Activated T-helper 1 cell treated with anti-CD3 and anti-CD28 coated beads, Interleukin-12 subunit alpha, Interleukin-12 subunit beta, Interleukin-2, Interleukin-4 antibody, amounts not matched to agents 30 ng/mL and 10 ng/mL and 1 ng/mL, durations not matched to agents 14 hours and 24 hours and 36 hours (primary cell): ENCODE measurements at places on chromosomes 6 and 20. TPM values are rescaled to one million over a fixed set of nuclear protein-coding genes. Genes with fewer than 3 reads are reported as not detected.
A peak's percentile ranks its signal among the peaks of the same experiment; 100 is the strongest.

Gene MAS1L
- total RNA-seq, result not detected in 2 replicates

Gene LY6G6D
- not detected in 2 replicates for total RNA-seq

Gene LY86
- total RNA-seq, result 1.1 and 1.2 TPM in 2 replicates

Gene KCNS1
- total RNA-seq, result 0.49 and 0.51 TPM in 2 replicates

Gene NFS1
- total RNA-seq, result 35.7 and 36.2 TPM in 2 replicates

Gene KHDC1L
- not detected in 2 replicates for total RNA-seq

Gene ZBP1
- total RNA-seq, result 0.15 and 0.41 TPM in 2 replicates

DNA sequence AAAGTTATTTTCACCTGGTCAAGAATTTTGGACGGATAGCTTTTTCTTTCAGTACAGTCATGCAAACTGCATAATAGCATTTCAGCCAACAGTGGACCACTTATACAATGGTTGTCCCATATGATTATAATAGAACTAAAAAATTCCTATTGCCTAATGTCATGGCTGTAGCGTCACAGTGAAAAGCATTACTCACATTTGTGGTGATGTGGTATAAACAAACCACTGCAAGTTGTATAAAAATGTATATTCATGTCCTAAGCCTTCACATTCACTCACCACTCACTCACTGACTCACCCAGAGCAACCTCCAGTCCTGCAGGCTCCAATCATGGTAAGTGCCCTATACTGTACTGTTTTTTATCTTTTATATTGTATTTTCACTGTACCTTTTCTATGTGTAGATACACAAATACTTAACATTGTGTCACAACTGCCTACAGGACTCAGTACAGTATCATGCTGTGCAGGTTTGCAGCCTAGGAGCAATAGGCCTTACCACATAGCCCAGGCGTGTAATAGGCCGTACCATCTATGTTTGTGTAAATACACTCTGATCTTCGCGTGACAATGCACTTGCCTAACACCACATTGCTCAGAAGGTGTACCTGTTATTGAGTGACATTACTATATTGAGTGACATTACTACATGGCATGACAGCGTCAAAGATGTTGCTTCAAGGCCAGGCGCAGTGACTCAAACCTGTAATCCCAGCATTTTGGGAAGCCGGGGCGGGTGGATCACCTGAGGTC, 17.9 kb downstream of the ABHD12 start:
- H3K27ac ChIP-seq, result no peak overlapping the region
- H3K4me1 ChIP-seq, result peaks cover 24% of the 10 kb centered on the region
- no peak for DNase-seq
- H3K36me3 ChIP-seq, result peaks cover 8% of the 10 kb centered on the region
- no peaks in the 10 kb centered on the region for H3K27me3 ChIP-seq
- H3K4me3 ChIP-seq, result no peak overlapping the region

DNA sequence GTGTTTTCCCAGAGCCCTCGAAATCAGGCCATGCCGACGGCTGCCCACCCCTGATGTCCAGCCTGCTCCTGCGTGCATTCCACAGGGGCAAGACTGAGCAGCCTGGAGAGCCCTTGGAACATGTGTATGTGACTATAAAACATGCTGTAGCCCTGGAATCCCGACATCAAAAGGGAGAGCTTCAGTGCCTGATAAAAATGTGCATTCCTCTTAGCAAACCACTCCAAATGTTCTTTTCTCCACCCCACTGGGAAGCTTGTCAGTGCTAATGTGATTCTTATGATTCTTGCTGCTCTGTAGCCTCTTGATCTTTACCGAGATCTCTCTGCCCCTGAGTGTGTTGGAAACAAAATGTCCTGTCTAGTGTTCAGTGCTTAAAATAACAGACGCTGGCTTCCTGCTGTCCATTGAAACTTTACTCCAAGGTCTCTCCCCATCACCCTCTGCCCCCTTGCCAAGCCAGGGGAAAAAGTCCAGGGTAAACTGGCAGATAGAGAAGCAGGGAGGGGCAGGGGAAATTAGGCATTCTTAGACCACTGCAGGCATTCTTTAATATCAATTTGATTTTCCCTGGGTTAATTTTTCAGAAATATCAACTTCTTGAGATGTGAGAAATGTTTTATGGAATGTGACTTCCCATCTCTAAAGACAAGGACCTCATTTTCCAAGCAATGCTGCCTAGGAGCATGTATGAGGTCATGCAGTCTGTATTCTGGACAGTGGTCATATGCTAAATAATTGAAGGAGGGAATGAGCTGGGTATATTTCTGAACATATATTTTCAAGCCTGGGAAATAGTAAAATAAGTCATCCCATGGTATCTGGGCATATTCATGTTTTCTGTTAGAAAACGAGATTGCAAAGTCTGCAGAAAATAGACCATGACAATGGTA, 73.8 kb upstream of the ISM1 start:
- H3K4me3 ChIP-seq, result no peak overlapping the region
- H3K4me1 ChIP-seq, result no peaks in the 10 kb centered on the region
- DNase-seq, result no peak
- H3K27ac ChIP-seq, result no peak overlapping the region
- no peaks in the 10 kb centered on the region for H3K27me3 ChIP-seq

GRCh38 chr6:95572098-95572497, 5.2 kb upstream of the MANEA start:
- H3K36me3 ChIP-seq, result peaks cover 5% of the 10 kb centered on the region
- H3K4me1 ChIP-seq, result peaks cover 38% of the 10 kb centered on the region
- DNase-seq, result no peak

DNA sequence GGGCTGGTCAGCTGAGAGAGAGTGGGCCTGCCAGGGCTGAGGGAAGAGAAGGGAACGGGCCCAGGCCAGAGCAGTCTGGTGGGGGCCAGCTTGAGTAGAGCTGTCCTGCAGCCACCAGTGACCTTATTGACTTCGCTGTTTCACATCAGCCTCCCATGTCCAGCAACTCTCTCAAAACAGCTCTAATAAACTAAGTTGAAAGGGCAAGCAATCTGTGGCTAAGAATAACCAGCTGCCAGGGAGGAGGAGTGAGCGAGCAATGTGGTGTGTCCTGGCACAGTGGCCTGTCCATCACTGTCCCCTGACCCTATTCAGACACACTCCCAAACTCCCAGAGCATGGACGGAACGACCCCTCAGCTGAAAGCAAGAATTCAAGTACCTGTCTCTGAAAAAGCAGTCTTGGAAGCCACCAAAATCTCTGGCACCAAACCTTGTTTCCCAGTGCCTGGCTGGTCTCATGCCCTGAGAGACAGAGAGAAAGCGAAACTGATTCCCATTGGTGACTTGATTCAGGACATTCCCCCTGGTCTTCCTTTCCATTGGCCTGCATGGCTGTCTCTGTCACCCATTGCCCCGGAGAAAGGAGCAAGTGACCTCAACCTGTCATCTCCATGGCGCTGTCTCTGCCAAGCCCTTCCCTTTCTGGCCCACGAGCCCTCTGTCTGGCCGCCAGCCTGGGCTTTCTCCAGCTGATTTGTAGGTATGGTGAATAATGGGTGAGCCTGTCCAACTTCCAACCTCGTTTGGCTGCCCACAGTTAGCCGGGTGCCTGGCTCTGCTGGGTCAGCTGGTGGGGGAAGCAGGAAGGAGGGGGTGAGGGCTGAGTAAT, at the start of gene DDO:
Gene DDO (minus strand): TSS at position 490 of the 831 bp plus-strand sequence. CDS start 2,113 bp downstream, outside the sequence.
- peak within 1 kb of the TSS; percentile 27 for H3K4me3 ChIP-seq
- peaks cover 4% of the 10 kb centered on the region for H3K27me3 ChIP-seq
- no peaks in the 10 kb centered on the region for H3K36me3 ChIP-seq

DNA sequence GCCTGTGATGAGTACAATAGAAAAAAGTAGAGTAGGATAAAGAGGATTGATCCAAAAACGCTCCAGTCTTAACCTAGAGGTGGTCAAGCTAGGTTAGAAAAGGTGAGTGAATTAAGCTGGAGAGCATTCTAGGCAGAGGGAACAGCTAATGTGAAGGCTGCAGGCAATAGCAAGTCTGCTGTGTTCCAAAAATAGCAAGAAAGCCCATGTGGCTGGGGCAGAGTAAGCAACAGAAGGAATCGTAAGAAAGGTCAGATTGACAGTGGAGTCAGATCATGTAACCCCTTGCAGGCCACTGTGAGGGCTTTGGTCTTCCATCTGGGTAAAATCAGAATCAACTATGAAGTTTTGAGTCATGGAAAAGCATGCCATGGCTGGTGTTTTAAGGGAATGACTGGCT, 155.0 kb downstream of the OPN5 start:
- H3K27ac ChIP-seq, result no peak overlapping the region
- H3K27me3 ChIP-seq, result no peaks in the 10 kb centered on the region
- no peak overlapping the region for H3K4me3 ChIP-seq
- DNase-seq, result no peak
- H3K36me3 ChIP-seq, result no peaks in the 10 kb centered on the region

- no peak overlapping the region for H3K27ac ChIP-seq
- DNase-seq, result no peak
- no peaks in the 10 kb centered on the region for H3K27me3 ChIP-seq
- no peaks in the 10 kb centered on the region for H3K4me1 ChIP-seq
- no peaks in the 10 kb centered on the region for H3K36me3 ChIP-seq
Observed at GRCh38 chr20:23320317-23320716, 30.3 kb upstream of the NXT1 start.

- no peak for DNase-seq
- peaks cover 9% of the 10 kb centered on the region for H3K27me3 ChIP-seq
- H3K4me3 ChIP-seq, result no peak overlapping the region
- H3K27ac ChIP-seq, result no peak overlapping the region
- H3K4me1 ChIP-seq, result peaks cover 11% of the 10 kb centered on the region
- no peaks in the 10 kb centered on the region for H3K36me3 ChIP-seq
Observed at GRCh38 chr6:12224251-12224650, 65.9 kb upstream of the EDN1 start.

DNA sequence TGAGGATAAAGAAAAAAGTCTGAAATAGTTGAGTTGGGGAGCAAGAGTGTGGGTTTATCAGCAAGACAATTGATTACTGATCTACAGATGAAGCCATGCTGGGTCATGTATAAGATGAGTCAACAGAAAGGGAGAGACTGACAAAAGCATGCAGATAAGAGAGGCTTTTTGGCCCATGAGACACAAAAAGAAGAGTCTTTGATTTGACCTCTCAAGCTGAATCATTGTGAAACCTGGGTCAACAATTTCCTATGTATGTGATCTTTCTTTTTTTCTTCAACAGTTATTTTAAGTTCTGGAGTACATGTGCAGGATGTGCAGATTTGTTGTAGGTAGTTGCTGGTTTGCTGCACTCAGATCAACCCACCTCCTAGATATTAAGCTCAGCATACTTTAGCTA, 15.9 kb downstream of the RIMS1 start:
- no peaks in the 10 kb centered on the region for H3K36me3 ChIP-seq
- H3K27me3 ChIP-seq, result peaks cover 2% of the 10 kb centered on the region
- no peak for DNase-seq
- H3K27ac ChIP-seq, result no peak overlapping the region
- no peak overlapping the region for H3K4me3 ChIP-seq

- peaks cover 24% of the 10 kb centered on the region for H3K4me1 ChIP-seq
- H3K27me3 ChIP-seq, result no peaks in the 10 kb centered on the region
- H3K36me3 ChIP-seq, result peaks cover 30% of the 10 kb centered on the region
- no peak overlapping the region for H3K4me3 ChIP-seq
Observed at GRCh38 chr6:42784717-42785498, 3.1 kb downstream of the BICRAL start.

DNA sequence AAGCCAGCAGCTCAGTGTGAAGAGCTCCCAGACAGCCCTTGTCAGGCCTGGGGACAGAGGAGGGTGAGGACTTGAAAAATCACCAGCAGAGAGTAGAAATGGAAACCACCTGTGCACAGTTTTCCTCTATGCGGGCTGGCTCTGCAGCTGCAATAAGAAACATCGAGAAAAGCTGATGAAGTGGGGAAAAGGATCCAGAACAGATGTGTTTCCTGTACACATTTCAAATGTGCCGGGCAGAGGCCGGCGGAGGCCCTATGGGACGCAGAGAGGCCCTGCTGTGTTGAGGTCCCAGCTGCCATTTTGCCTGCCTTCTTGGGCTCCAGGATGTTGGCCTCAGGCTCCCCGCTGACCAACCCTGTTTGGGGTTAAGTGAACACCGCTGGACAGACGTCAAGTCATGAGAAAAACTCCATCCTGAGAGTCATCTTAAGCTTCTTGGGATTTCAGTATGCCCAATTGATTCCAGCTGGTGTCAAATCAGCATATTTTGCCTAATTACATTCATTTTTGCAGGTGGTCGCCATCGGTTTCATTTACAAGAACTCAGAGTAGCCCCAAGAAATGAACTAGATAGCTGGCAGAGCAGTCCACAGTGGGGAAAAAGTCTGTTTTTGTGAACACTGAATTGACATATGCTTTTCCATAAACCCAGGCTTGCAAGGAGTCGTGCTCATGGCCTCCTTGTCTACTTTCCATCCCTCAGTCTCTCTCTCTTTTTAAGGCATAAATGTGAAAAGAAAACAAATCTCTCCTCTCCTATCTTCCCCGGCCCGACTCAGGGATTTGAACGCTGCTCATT, 150.4 kb upstream of the PHACTR3 start:
- no peak overlapping the region for H3K27ac ChIP-seq
- DNase-seq, result no peak
- H3K27me3 ChIP-seq, result peaks cover 9% of the 10 kb centered on the region
- H3K4me1 ChIP-seq, result no peaks in the 10 kb centered on the region
- H3K4me3 ChIP-seq, result no peak overlapping the region
- H3K36me3 ChIP-seq, result no peaks in the 10 kb centered on the region

GRCh38 chr20:41482647-41483552, 116.3 kb upstream of the EMILIN3 start:
- peaks cover 38% of the 10 kb centered on the region for H3K36me3 ChIP-seq
- peaks cover 23% of the 10 kb centered on the region for H3K4me1 ChIP-seq
- no peak overlapping the region for H3K27ac ChIP-seq
- no peak for DNase-seq
- H3K27me3 ChIP-seq, result no peaks in the 10 kb centered on the region

DNA sequence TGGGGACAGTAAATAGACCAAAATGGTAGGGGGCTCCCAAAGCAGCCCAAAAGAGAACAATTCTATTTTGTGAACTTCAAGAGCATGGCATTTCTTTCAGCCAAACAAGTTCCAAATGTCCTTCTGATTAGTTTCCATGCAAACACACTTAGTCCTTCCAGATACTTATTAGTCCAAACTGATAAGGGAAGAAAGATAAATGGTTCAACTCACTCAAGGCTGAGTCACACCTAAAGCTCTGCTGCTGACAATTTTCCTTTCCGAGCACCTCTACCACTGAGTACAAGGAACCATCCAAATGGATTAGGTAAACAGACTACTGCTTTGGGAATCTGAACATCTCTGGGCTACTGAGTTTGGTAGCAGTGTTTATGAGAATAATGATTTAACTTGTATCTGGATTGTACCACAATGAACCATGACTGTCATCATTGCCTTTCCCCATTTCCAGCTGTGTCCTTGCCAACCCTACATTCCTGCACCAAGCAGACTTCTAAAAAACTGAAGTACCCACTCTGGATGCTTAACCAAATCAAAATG, 71.2 kb downstream of the TNFRSF21 start:
- H3K27ac ChIP-seq, result no peak overlapping the region
- no peaks in the 10 kb centered on the region for H3K27me3 ChIP-seq
- H3K4me3 ChIP-seq, result no peak overlapping the region
- no peaks in the 10 kb centered on the region for H3K36me3 ChIP-seq

DNA sequence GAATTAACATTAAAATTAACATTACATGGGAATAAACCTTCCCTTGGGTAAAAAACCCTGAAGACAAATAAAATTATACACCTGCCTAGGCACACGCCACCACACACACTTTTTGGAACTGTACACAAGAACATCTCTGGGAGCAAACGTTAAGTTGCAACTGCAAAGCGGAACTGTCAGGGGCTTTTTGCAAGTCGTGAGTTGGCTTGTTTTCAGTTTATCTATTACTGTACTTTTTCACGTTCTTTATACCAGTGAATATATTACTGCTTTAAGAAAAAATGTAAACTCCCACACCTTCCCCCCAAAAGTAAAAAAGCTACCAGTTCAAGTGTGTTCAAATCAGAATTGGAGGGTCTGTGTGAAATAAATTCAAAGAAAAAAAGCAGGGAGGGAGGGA, 65.5 kb upstream of the NFATC2 start:
- peaks cover 3% of the 10 kb centered on the region for H3K27me3 ChIP-seq
- no peak overlapping the region for H3K4me3 ChIP-seq
- peaks cover 7% of the 10 kb centered on the region for H3K4me1 ChIP-seq
- no peak for DNase-seq
- peak overlapping the region; percentile 0 for H3K27ac ChIP-seq
